Heart left ventricle (tissue), 16 donors: ENCODE measurements at places on chromosomes 4 and X. TPM values are rescaled to one million over a fixed set of nuclear protein-coding genes. Genes with fewer than 3 reads are reported as not detected.

Gene HTR2C
- total RNA-seq: not detected

DNA sequence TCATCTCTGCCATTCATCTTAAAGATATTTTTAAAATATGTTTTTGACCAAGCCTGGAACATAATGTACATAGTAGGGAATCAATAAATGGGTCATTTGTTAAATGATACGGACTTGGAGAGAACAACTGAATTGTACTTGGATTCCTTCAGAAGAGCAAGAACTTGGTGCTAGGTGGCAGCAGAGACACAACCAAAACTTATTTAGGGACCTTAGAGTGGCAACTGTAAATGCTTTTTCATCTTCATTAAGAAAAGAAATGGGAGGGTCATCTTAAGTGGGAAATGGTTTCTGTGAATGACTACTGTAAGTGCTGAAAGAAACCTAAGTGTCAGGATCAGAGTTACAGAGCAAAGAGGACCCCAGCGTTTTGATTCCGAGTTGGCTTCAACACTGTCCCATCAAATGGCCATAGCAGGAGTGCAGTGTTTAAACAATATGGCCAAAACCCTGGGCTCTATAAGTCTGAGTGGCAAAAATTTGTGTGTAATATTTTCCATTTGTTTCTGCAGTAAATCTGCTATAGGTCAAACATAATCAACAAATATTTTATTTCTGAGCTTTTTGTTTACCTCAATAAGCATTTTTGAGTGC is 213.6 kb downstream of the PALLD start:
- no peak for DNase-seq

Gene CPLX1
- 5.3 TPM for total RNA-seq

DNA sequence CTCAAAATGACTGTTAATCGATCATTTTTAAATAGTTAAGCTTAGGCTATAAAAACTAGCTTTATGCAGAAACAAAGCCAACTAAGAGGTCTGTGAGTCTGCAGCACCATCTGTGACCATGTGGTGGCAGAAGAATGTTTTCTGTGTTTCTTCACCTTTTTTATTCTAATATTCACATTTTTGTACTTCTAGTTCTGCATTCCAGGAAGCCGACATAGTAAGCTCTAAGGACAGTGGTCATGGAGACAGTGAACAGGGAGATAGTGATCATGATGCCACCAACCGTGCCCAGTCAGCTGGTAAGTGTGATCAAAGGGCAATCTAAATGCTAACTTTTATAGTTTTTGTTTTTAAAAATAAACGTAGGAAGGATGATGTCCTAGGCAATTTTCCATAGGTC is 5.6 kb downstream of the PCDH10 start:
- DNase-seq: no peak

- DNase-seq: no peak
These were observed 1.1 kb downstream of the SLC25A6 start for GRCh38 chrX:1390621-1391369.

DNA sequence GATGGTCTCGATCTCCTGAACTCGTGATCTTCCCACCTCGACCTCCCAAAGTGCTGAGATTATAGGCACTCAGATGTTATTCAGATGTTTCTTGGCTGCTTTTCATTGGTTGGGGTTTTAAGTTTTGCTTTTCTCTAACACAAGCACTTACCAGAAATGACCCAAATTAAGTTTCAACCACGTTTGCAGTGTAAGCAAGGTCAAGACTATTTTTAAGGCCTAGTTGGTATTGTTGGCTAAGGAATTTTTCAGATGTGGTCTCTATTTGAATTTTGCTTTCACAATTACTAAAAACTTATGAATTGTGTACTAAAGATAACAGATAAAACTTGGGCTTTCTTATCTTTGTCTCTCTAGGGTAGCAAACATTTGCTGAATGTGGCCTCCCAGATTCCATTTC is 1756.9 kb upstream of the TENM3 start:
- no peak for DNase-seq

DNA sequence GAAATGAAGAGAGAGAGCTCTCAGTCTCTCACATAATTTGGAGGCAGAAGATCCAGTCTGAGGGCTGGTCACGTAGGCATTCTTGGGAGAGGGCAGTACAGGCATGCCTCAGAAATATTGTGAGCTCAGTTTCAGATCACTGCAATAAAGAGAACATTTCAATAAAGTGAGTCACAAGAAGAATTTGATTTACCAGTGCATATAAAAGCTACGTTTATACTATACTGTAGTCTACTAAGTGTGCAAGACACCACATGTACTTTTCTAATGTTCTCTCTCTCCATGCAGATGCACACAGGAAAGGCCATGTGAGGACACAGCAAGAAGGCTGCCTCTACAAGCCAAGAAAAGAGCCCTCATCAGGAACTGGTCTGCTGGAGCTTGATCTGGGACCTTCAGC is 583.5 kb upstream of the FAT1 start:
- DNase-seq: no peak

DNA sequence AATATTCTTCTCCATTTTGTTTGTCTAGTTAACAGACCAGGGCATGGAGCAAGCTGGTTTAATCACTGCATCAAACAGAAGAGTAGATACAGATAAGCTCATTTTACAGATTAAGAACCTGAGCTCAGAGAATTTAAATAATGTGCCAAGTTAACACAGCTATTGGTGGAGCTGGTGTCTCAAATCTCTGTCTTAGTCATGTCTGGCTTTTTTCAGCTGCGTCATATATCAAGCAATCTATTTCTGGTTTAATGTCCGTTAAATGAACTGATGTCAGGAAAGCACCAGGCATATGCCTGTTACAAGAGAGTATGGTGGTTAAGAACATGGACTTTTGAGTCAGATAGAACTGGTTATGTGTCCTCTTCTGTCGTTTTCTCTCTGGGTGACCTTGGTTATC is 79.8 kb upstream of the ADGRA3 start:
- no peak for DNase-seq

DNA sequence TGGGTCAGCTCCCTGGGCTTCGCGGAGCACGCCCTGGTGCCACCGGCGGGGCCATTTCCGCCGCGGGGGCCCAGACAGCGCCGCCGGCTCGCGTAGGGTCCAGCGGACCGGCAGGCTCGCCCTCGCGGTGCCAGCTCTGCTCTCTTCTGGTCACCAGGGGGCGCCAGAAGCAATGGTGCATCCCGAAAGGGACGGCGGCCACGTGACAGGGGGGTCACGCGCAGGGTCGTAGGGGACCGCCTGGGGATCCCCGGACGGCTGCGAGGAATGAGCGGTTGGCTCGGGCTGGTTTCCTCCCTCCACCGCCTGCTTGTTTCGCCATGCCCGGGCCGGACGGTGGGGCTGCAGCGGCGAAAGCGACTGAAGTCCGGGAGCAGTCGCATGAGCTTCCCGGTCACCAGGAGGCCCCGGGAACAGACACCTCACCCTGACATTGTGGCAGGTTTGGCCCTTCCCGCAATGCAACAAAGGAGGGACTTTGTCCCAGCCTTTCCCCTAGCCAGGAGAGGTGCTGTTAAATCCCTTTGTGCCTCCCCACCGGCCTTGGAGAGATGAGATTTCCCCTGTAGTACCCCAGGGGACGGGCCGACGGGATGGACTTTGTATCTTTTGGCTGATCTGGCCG is 15.8 kb downstream of the ZCCHC12 start:
- DNase-seq: peak; percentile 80

- no peak for DNase-seq
These were observed 214.3 kb upstream of the SPRY1 start for GRCh38 chr4:123182289-123182688.

DNA sequence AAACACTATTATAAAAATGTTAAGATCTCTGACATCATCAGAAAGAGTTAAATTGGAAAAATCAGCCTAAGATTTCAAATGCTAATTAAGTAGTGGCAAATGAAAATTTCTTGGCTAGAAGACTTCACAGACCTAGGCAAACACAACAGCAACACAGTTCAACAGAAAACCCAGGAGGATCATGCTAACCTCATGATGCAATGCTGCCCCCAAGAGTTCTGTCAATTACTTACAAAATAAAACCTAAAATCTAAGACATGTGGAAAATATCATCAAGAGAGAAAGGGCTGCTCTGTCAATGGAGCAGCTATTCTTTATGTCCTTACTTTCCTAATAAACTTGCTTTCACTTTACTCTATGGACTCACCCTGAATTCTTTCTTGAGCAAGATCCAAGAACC is 21.0 kb downstream of the S100G start:
- no peak for DNase-seq

DNA sequence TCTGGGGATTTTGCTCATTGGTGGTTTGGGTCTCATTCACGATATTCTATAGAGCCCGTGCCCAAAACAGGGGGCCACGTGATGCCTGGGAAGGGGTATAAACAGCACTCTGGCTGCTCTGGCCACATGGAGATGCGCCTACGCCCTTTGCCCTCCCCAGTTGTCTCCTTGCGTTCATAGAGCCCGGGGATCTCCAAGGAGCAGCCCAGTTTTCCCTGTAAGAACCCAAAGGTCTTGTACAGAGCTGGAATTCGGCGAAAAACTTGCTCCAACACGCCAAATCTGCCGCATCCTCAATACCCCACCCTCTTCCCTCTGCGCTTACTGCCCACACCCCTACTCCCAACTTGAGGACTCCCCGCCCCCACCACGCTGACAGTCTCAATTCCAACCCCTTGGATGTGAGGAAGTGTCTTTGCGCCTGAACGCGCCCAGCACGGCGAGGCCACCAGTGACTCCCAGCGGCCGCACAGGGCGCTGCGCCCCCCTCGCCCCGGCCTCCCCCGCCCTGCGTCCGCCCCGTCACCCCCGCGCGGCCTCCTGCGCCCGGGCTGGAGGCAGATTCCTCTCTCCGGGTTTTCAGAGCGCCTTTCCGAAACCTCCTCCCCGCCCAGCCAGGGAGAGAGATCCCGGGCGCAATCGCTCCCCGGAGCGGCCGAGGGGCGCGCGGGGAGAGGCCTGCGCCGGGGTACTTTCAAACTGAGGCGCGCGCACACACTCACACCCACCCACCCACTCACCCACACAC is at the start of gene NHS:
Gene NHS, plus strand, starts transcription at position 582 of the 748 bp plus-strand sequence. CDS start 558 bp downstream, outside the sequence.
- peak; percentile 64 for DNase-seq

Gene CTAG1B
- not detected for total RNA-seq

DNA sequence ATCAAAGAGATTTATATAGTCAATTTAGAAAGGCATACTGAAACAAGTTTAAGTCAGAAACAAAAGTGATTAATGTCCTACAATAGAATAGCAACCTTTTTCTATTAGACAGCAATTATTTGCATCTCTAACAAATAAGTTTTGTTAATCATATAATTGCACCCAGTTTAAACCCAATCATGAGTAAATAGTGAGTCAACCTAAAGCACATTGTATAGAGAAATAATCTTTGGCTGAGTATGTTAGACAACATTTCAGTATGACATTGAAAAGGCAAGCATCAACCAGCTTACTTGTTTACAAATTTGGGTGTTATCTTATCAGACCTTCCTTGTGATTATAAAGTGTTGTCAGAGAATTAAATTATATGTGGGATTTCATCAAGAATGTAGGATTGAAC is 209.5 kb downstream of the IL15 start:
- no peak for DNase-seq

DNA sequence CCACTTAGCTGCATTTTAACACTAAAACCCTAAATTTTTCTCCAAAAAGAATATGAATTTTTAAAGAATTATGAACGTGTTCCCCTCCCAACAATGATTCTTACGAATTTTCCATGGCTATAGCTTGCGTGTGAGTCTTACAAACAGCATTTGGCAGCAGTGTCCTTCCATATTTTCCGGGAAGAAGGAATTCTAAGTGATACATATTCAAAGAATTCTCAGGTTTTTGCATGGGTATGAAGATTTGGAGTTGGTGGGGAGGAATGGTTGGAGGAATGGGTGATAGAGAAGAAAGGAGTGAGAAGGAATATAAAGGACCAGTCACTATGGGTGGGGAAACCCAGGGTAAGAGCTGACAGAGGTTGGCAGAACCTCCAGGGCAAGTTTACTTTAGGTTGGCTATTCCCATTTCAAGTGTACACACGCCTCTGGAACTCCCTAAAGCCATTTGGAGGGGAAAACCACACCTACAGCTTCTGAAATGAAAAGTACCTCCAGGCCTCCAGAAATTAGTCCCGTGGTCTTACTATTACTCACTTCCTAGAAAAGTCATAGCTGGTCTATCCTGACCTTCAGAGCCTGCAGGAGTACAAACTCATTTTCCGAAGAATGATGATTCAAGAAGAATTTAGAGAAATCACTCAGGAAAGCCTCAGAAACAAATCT is 420.8 kb upstream of the DIPK2B start:
- no peak for DNase-seq

DNA sequence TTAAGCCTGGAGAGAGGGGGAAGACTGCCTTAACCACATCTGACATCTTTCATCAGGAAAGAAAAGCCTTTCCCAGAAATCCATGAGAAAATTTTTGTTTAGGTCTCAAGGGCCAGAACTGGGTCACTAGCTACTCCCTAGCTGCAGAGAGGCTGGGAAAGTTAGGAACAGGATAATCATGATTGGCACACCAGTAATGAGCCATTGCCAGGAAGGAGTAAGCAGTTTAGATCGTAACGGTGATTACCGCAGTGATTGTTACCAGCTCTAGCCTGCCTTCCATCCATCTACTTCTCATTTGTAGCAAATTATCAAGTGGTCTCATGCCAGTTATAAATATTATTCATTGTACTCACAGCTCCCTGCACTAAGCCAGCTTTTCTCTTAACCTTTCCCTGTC is 22.7 kb upstream of the STX18 start:
- no peak for DNase-seq

Gene RRH
- not detected for total RNA-seq

- DNase-seq: no peak
These were observed 48.2 kb upstream of the GC start for GRCh38 chr4:71832049-71832448.

DNA sequence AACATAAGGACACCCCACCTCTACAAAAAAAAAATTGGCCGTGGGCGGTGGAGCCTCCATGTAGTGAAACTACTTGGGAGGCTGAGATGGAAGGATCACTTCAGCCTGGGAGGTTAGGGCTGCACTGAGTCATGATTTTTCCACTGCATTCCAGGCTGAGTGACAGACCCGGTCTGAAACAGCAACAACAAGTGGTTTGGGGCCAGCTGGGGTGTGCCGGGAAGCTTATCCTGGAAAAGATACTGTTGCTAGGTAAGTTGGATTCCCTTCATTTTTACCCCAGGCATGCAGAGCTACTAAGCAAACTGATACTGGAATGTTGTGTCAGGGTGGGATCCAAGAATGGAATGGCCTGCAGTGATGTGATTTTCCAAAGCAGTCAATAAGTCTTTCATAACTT is 57.0 kb downstream of the XAGE2 start:
- no peak for DNase-seq

GRCh38 chr4:5211282-5211839 is 160.1 kb downstream of the STK32B start:
- DNase-seq: no peak

Gene MEPE
- not detected for total RNA-seq

GRCh38 chr4:102281171-102281839 is 64.0 kb downstream of the SLC39A8 start:
- DNase-seq: no peak

Gene SH2D1A
- total RNA-seq: 3.4 TPM

DNA sequence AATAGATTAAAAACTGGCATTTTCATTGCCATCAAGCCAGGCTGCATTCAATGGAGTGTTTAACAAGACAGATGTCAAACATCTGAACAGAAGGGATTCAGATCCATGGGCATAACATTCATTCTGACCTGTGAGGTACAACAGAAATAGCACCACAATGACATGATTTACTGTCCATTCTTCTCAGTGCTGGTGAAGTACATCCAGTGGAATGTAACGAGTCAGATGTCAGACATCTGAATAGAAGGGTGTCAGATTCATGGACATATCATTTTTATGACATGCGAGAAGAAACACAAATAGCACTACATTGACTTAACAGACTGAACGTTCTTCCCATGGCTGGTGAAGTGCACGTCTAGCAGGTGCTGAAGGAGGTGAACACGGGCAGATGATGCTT is 186.4 kb downstream of the PPP4R3C start:
- no peak for DNase-seq

GRCh38 chrX:20378233-20378920 is 111.7 kb upstream of the RPS6KA3 start:
- DNase-seq: no peak

Gene ARHGAP6
- total RNA-seq: 2.5 TPM

Gene COMMD8
- 17.9 TPM for total RNA-seq
